Stimulated activated CD8-positive, alpha-beta memory T cell treated with anti-CD3 and anti-CD28 coated beads, Interleukin-4, amount 100 ng/mL, for 4 hours (primary cell): ENCODE measurements at places on chromosomes 1 and 21.

GRCh38 chr1:178232949-178233348 is 139.0 kb downstream of the RASAL2 start:
- DNase-seq, result no peak

DNA sequence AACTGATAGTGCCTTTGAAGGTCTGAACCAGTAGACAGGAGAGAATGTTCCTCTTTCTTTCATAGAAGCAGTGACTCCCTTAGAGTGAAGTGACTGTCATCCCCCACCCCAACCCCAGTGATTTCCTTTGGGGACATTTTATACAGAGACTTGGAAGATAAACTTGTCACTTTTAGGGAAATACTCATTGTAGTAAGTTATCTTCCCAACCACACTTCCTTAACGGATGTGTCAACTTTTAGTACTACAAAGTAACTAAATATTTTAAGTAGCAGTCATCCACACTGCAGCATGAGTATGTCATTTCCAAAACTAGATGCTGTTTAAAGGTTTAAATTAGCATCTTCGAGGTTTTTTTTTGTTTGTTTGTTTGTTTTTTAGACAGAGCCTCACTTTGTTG is 13.7 kb downstream of the LRRC8B start:
- no peak for DNase-seq

DNA sequence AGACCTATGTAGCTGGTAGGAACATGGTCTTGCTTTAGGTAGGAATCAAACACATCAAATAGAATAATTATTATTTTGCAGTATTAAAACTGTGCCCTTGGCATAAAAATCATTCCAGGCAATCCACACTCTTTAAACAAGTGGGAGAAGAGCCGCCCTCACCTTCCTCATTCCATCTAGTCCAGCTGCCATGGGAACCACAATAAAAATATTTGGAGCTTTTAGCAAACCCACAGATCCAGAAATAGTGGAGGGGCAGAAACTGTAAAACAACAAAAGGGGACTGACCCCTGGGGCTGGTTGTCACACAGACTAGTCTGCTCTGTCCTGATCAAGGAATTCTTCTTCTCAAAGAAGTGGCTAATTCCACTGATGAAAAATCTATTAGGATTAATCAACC is 61.6 kb downstream of the PTPRC start:
- no peak for DNase-seq

GRCh38 chr1:201138311-201138840 is 11.4 kb upstream of the ASCL5 start:
- no peak for DNase-seq

DNA sequence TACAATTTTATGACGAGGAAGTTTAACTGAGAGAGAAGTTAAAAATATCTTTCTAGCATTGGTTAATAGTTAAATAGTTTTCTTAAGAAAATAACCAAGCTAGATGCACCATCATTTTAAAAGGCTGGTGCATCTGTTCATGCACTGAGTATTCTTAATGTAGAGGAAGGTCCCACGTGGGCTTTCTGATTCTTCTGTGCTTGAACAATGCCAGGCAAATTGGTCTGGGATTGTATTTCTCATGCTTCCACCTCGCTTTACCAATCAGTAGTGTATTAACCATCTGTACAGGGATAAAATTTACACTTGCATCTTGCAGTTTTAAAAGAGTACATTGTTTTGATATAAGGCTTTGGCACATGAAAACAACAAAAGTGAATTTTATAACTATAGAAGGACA is 47.4 kb upstream of the MTF2 start:
- DNase-seq, result no peak

DNA sequence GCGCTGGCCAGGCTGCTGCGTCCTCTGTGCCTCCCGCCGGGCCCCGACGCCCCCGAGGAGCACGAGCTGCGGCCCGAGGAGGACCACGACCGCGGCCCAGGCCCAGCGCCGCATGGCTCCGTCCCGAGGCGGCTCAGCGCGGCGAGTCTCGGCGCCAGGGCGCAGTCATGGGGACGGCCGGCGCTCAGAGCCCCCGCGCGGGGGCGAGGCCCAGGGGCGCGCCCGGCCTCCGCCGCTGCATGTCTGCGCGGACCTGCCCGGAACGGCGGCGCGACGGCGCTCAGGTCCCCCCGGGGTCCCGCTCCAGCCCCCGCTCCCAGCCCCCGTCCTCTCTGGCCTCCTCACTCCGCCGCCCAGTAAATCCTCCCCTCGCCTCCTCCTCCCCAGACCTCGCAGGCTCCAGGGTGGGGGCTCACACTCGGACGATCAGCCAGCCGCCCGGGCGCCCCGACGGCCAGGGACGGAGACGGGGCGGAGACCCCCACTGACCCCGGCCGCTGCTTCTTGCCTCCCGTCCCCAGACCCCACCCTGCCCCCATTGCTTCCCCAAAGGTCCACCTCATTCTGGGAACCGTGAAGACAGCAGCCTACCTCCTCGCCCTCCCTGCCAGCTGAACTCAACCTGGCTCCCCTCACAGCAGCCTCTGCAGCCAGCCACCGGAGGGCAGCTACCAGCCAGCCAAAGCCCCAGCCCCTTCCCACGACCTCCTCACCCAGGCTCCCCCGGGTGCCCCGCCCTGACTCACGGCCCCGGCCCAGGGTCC is at the start of gene C1QTNF12:
C1QTNF12 (minus strand) TSS at position 146 of the 764 bp plus-strand sequence; CDS start at position 114, 32 bp downstream.
- DNase-seq, result no peak

- no peak for DNase-seq
Observed at GRCh38 chr1:145891587-145892485, 6.2 kb upstream of the ANKRD35 start.

DNA sequence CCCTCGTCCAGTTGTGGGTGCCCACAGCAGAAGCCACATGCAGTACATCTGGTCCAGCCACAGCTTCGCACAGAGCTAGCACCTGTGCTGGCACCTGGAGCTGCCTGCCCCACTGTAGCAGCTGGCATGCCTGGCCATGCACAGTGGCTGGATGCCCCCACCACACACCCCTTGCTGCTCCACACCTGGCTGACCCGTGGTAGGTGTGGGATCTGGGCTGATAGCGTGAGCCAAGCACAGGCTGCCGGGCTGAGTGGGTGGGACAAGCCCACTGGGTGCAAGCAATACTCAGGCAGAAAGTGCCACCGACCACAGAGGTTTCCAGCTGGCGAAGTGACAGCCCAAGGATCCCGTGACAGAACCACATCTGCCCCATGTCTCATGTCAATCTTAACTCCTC is 30.6 kb upstream of the BACE2 start:
- DNase-seq, result no peak

GRCh38 chr1:161039546-161039945 is 782 bp upstream of the TSTD1 start:
- no peak for DNase-seq
